RCC 7860 (cell line): ENCODE measurements at places on chromosomes 7 and 10.

DNA sequence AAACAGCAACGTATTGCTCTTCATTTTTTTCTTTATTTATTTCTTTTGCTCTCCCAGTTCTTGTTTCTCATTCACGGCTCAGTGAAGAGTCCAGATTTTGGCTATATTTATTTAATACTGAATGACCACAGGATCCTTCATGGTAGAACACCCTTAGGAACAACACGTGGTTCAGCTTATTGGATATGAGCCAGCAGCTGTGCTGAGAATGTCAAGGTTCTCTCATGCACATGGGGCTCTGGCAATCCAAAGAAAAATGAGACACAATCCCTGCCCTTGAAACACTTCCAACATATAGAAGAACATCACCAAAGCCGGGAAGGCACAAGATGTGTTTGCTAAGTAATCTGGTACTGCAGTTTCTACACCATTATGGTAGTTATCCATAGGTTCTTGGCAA, 852.9 kb downstream of the SORCS1 start:
- no peak for DNase-seq

DNA sequence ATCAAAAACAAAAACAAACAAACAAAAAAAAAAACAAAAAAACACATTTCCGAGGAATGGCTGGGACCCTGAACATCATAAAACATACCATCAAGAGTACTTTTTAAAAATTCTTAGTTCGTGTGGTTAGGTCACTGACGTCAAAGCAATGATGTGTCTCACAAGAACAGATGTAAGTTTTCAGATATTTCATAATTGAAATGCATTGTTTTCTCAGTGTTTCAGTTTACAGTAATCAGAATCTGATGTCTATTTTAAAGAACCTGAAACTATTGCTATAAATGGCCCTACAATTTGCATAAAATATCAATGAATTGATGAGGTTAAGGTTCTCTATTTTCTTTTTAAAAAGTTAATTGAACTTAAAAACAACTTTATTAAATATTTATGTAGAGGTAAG, 103.7 kb upstream of the HGF start:
- DNase-seq: no peak

GRCh38 chr10:78650122-78650521, 418.6 kb upstream of the ZMIZ1 start:
- DNase-seq: no peak

- no peak for DNase-seq
Measured at GRCh38 chr7:26880852-26881251, 16.5 kb upstream of the SKAP2 start.

GRCh38 chr10:95536017-95536416, 25.2 kb downstream of the SORBS1 start:
- no peak for DNase-seq

DNA sequence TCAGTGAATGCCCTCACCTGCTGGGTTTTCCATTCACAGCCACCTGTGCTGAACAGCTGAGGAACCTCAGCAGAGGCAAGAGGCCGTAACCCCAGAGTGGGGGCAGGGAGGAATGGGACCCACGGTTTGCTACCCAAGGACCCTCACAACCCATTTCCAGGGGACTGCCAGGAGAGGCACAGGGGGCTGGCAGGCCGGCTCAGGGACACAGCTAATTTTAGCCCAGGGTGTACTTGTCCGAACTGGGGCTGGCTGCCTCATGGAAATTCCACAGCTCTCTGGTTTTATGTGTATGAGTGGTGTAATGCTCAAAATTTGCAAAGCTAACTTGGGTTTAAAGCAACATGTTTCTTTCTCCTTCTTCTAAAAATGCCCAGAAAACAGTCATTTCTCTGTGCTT, 42.2 kb downstream of the MINDY4 start:
- no peak for DNase-seq

DNA sequence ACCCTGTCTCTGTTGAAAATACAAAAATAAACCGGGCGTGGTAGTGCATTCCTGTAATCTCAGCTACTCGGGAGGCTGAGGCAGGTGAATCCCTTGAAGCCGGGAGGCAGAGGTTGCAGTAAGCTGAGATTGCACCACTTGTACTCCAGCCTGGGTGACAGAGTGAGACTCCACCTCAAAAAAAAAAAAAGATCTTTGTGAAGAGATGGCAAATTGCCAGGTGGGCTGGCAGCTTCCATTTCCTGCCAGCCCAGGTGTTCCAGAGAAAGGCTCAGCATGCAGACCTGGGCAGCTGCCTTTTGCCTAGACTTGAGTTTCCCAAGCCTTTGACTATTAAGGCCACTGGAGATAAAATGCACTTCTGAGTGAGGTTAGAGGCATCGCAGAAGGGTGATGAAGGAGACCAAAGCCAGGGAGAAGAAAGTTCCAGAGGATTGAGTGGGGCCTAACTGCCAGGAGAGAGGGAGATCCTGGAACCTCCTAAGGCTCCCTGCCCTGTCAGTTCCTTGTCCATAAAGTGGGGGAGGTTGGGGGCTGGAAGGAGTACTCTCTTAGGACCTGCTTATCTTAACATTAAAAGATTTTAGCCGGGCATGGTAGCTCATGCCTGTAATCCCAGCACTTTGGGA, 10.0 kb upstream of the DDIT4 start:
- DNase-seq: peak; percentile 27

GRCh38 chr10:61354401-61354975, 98.7 kb downstream of the TMEM26 start:
- DNase-seq: no peak

- no peak for DNase-seq
Measured at GRCh38 chr7:12062062-12062461, 149.0 kb upstream of the TMEM106B start.

GRCh38 chr10:14569274-14570060, 205.2 kb downstream of the FAM107B start:
- DNase-seq: no peak

DNA sequence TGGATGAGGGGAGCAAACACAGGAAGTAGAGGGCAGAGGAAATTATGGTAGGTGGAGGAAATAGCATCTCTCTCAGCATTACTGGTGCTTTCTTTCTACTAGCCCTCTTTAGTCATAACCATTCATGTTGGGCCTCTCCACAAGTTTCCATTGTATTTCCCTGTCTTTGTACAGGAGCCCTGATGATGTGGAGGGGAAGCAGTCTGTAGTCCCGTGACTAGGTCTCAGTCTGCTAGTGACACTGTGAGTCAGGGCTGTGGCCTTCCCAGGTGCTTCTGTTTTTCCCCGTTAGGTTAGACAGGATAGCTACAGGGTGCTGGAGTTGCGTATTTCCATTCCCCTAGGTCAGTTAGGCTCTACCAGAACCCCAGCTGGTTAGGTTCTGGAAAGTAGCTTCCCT, 82.9 kb upstream of the NAMPT start:
- no peak for DNase-seq

DNA sequence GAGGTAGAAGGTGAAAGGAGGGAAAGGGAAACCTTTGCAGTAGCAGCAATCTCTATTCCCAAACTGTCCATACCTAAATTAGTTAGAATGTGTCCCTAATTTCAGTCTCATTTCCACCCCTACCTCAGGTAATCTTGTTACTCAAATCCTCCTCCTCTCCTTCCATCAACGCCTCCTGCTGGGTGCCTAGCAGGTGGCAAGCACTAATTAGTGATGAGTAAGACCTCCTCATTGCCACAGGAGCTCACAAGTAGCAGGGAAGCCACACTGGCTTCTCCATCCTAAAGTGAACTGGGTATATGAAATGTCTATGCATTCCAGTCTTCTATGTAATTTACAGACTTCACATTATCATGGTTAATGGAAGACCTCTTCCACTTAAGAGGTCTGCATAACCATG, 25.7 kb upstream of the FAM133B start:
- DNase-seq: no peak

DNA sequence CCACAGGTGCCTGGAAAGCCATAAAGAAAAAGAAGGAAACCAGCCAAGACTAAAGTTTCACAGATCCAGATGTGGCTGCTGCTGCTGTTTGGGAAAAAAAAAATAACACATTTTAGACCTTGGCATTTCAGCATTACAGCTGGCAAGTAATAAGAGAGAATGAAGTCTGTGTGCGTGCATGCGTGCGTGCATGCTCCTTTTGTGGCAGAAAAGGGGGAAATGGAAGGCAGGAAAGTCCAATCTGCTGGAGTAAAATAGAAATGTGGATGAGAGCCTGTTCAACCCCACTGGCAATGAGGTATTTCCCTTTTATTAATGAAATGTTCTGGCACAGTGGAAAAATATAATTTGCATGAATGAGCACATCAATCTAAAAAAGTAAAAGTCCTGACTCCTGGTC, 137.0 kb upstream of the SEMA3A start:
- DNase-seq: peak; percentile 22

GRCh38 chr10:133525444-133525843, 1.7 kb upstream of the CYP2E1 start:
- DNase-seq: no peak

- DNase-seq: no peak
Measured at GRCh38 chr10:123530166-123530870, 135.8 kb upstream of the GPR26 start.

- DNase-seq: no peak
Measured at GRCh38 chr10:74415146-74415839, 264.3 kb downstream of the ADK start.

GRCh38 chr7:122709930-122710646, 7.4 kb upstream of the RNF148 start:
- DNase-seq: no peak

DNA sequence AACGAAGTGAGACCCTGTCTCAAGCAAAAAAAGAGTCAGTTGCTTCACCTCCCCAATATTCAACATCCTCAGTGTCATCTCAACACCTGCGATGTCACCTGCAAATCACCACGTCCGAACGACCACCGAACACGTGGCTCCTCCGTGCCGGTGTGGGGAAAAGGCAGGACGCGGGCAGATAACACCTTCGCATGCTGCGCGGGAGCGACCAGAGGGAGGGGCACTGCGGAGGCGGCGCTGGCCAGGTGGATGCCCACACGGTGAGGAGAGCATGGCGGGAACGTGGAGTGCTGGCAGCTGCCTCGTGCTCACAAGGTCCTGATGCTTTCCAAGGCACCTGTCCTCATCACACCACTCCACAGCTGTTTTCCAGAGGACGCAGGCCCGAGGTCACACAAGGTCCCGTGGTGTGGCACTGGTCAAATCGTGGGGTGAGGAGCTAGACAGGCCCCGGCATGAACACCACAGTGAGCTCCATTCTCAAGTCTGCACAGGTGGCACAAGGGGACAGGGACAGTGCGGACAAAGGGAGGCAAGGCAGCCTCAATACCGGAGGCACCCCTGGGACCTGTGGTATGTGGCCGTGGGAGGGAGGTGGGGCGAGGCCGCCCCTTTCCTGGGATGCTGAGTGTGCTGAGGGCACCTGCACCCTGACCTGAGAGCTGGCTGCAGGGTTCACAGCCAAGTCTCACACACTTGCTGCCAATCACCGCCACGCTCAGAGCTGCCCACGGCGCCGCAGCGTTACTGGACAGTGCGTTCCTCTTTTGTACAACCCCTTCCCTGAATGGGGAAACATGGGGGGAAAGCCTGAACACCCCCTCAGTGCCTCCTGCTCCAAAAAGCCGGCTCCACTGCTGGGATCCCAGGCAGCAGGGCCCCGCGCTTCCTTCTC, 13.0 kb downstream of the TUBGCP2 start:
- no peak for DNase-seq

GRCh38 chr10:52540479-52540984, 226.5 kb downstream of the DKK1 start:
- DNase-seq: no peak

- no peak for DNase-seq
Measured at GRCh38 chr10:1195828-1196227, 139.6 kb downstream of the WDR37 start.

DNA sequence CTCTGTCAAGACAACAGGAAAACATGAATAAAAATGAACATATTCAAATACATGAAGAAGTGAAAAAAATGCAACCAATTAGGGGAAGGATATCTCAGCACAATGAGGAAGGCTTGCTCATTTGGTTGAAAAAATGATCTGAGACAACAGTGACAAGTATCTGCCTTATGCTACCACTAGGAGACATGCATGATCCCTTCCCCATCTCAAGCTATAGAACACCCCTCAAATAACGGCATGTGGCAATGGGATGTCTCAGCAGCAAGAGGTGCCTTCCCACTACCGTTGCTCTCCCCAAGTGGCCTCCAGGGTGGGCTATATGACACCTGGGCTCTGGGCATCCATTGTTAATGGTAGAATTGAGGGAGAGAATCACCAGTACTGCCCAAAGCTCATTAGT, 98.1 kb upstream of the RSU1 start:
- no peak for DNase-seq

DNA sequence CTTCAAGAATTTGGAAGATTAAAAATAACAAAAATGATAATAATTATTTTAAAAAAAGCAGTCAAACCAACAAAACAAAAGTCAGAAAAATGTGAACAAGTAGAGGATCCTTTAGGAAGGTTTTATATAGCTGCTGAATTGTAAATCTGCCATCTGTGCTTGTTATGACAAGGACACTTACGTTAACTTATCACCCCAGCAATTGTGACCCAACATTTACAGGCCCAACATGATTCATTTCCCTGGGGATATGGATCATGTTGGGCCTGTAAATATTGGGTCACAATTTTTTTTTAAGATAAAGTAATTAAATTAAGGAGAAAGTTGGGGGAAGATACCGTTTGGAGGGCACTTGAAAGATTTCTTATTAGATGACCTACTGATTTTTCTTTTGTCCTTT, 261.4 kb upstream of the HABP2 start:
- no peak for DNase-seq

GRCh38 chr7:40840990-40841389, 706.2 kb downstream of the SUGCT start:
- no peak for DNase-seq

- no peak for DNase-seq
Measured at GRCh38 chr7:118517275-118517674, 292.8 kb downstream of the ANKRD7 start.

GRCh38 chr10:29687421-29688164, 52.8 kb upstream of the SVIL start:
- DNase-seq: no peak

DNA sequence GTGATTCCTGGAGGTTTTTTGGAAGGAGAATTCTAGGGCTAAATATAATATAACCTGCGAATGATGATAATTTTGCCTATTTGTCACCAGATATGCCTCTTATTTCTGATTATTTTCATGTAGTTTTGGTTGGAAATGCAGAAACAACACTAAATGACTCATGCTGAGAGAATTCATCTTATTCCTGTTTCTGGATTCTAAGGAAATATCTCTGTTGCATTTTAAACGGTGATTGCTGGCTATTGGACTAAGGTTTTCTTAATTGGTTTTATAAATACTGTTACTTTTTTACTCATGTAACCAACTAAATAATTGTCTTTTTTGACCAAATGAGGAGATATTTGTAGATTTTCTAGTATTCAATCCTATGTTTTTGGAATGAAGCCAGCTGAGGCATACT, 204.9 kb upstream of the NPSR1 start:
- DNase-seq: no peak

DNA sequence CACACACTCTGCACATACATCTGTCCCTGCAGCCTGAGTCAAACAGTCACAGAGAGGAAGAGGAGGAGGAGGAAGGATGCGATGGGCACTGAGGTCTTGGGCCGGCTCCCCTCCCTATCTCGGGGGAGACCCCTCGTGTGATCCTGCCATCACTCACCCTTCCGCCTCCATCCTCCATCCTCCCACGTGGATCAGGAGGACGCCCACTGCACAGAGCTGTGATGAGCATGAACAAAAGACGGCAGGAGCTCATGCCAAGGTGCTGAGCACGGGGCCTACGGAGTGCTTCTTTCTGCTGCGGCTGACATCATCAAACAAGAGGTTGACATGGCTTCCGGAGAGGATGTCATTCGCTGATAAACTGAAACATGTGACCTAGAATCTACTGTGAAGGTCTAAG, 68.0 kb downstream of the DIP2C start:
- DNase-seq: no peak

GRCh38 chr10:69451209-69451783, at the start of gene TSPAN15:
Gene TSPAN15, plus strand, starts transcription at chr10:69451465. Its CDS starts 130 bp downstream, at chr10:69451595.
- no peak for DNase-seq
